Fibroblast of skin of back (primary cell): ENCODE measurements at places on chromosomes 11 and 22.

- peak; percentile 9 for DNase-seq
These were observed 31.2 kb upstream of the C11orf87 start for GRCh38 chr11:109390752-109391151.

DNA sequence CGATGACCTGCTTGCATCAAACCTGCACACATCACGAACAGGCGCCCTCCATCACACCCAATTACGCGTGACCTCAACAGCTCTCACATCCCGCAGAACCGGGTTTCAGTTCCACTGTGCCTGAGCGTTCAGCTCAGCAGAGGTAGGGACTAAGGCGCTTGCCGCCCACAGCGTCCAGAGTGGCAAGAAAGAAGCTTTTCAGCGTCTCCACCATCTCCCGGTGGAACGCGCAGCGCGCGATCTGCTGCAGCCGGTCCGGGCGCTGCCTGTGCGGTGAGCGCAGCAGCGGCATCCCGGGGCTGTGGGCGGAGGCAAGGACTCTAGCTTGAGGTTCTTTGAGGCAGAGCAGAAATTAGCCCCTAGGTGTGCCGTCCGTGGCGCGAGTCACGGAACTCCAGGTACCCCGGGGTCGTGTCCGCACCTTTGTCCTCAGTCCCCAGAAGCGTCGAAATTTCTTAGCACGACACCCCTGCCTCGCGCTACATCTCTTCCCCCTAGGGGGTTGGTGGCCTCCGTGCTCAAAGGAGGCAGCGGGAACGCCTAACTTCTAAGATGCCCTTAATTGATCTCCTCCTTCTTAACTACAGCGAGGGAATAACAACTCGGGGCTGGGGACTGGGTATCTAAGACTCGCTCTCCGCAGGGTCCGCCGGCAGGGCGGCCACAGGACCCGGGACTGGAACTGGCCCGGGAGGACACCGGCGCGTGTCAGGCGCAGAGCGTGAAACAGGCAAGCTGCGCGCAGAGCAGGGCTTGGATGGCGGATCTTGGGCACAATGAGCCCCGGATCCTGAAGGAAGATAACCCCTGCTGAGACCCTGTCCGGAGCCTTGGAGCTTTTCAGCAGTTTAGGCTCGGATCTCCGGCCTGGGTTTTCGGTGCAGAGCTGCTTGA is 1.7 kb upstream of the CALCA start:
- DNase-seq: no peak

DNA sequence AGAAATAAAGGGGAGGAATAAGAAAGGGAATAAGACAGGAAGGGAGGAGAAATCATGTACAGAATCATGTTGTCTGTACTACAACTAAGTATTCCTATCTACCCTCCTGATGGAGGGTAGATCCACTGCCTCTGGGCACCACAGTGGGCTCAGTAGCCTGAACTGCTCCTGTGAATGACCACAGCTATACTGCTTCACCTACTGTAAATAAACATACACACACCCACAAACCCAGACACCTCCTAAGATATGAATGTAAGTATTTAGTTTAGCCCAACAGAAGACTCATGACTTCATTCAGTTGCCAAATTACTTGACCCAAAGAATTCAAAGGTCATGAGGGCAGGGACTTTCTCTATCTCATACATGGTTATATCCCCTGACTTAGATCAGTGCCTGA is 177.3 kb upstream of the C11orf58 start:
- no peak for DNase-seq

DNA sequence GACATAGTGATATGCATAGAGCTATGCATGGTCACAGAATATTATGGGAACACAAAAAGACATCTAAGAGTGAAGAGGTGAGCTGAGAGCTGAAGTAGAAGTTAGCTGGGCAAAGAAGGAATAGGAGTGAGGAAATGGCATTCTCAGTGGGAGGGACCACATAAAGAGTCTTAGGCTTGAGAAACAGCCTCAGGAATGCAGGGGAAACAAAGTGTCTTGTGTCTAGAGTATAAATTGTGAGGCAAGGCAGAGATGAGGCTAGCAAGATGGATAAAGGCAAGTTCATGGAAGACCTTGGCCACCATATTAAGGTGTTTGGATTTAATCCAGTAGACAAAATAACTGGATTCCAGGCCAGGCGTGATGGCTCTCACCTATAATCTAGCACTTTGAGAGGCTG is 40.6 kb upstream of the CRTAM start:
- no peak for DNase-seq

DNA sequence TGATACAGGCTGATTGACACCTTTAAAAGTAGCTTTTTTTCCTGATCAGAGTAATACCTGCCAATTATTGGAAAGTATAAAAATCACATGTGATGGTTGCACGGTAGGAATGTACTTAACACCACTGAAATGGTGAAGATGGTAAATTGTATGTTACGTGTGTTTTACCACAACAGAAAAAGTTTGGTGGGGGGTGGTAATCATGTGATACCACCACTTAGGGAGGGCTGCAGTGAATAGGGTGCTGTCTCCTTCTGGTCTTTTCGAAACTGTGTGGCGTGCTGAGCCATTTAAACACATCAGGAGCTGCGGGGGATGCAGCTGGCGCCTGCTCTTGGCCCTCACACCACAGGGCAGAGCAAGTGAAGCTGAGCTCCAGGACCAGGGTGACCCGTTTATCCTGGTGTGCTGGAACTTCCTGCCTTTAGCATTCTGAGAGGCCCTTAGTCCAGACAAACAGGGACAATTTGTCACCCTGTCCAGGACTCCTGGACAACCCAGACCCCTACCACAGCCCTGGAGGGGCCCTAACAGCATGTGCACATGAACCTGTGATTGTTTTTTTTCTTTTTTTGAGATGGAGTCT is 2.6 kb downstream of the SYNGR1 start:
- no peak for DNase-seq

DNA sequence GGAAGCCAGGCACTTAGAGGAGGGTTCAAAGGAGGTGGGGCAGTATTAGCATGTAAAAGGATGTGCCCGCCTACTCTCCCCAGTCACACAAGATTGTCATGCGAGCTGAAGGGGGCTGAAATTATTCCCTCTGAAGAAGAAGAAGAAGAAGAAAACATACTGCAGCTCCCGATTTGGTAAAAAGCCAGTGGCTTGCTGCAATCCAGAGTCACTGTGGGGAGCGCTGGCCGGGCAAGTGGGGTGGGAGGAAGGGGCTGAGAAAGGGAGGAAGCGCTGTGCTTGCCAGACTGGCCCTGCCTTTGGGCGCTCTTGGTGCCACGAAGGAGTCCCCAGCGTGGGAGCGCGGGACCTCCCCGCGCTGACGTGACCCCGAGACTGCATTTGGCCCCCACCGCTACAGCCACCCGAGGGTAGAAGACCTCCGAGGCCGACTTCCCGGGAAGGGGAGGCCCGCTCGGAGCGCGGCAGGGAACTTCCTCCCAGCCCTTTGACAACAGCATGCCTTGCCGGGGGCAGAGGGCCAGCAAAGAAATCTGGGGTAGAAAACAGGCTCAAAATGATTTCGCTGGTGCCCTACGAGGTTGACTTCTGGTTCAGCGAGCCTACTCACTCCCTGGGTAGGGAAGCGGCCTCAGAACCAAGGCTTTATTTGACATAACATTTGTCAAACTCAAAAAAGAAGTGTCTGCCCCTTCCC is 906.3 kb downstream of the DLG2 start:
- DNase-seq: peak; percentile 13

- no peak for DNase-seq
These were observed 241.9 kb upstream of the CTSC start for GRCh38 chr11:88579466-88579865.

- DNase-seq: no peak
These were observed 48.3 kb upstream of the PHOX2A start for GRCh38 chr11:72292106-72292785.

- DNase-seq: no peak
These were observed 208.4 kb downstream of the NXPE2 start for GRCh38 chr11:114886644-114887265.

- DNase-seq: no peak
These were observed 16.3 kb upstream of the CCT8L2 start for GRCh38 chr22:16608931-16609330.

DNA sequence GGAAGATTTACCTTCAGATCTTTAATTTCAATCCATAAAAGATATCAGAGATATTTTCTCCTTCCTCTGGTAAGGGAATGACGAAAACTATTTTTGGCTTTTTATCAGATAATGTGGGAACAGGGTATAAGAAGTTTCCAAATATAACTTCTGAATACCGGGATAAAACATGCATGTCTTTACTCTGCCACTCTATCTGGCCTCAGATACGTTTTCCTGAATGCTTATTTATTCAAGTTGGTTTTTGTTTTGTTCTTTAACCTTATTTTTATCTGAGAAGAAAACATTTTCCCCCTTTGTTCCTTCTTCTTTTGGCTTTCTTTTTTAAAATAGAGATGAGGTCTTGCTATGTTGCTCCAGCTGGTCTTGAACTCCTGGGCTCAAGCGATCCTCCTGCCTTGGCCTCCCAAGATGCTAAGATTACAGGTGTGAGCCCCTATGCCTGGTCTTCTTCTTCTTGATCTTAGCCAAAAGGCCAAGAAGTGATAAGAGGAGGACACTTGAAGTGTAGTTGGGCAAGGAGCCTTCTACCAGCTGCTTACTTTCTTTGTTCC is 1.5 kb downstream of the SERPIND1 start:
- no peak for DNase-seq

DNA sequence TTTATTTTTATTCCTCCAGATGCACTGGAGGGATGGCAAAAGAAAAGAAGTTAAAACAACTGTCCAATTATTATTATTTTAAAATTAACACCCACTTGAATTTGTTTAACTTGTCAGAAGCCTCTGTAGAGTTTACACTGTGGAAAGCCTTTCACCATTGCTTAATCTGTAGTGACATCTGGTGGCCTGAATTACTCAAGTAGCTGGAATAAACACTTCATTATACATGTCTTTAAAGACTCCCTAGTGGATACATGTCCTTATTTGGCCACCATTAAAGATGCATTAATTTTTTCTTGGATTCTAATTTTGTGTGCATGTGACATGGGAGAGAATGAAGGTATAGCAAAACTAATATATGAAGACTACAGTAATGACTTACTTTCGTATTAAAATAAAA is 1496.5 kb downstream of the FAM181B start:
- peak; percentile 48 for DNase-seq

- no peak for DNase-seq
These were observed 39.5 kb upstream of the GCAT start for GRCh38 chr22:37768273-37768672.

GRCh38 chr22:39928536-39929520 is 27.9 kb downstream of the GRAP2 start:
- DNase-seq: no peak

- DNase-seq: peak; percentile 99
These were observed 33.2 kb upstream of the CCDC89 start for GRCh38 chr11:85718991-85719807.

- peak; percentile 50 for DNase-seq
These were observed 52.0 kb upstream of the MMP13 start for GRCh38 chr11:103007521-103007920.

DNA sequence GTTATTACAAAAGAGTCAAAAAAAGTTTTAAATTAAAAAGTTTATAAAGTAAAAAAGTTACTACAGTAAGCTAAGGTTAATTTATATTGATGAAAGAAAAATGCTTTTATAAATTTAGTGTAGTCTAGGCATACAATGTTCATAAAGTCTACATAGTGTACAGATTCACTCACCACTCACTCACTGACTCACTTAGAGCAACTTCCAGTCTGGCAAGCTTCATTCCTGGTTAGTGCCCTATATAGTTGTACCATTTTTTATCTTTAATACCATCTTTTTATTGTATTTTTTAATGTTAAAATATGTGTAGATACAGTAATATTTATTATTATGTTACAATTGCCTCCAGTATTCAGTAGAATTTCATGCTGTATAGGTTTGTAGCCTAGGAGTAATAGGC is 2.6 kb upstream of the MMP10 start:
- DNase-seq: no peak

DNA sequence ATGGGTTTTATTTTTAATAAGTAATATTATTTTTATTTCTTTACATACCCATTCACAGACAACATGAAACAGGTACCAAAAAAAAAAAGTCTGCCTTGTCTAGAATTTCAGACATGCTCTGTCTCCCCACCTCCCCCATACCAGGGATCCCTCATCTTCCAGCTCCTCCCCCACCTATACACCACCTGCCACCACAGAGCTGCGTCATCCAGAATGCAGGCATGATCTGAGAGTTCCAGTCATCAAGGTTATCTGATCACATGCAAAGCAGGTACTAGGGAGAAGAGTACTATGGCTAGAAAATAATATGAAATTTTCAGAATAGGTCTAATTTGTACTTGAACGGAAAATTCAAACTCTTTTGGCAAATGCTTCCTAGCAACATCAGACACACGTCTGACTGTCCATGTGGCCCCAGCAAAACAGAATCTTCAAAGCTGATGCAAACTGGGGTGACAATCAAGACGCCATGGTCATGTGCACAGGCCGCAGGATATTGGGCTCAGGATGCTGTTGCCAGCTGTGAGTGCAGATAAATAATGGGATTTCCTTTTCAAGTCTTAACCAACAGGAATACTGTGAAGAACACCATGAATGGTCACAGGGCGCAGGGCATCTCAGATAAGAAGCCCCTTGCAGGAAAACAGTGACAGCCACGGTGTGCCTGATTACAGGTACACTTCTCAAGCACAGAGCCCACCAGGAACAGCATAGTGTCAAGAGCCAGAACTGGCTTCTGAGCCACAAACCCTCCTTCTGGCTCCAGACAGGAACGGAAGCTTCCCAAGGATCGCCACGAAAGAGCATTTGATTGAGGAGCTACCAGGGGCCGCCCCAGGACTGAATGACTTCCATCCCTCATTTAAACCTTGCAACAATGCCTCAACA is 169.5 kb downstream of the EFCAB6 start:
- DNase-seq: no peak

DNA sequence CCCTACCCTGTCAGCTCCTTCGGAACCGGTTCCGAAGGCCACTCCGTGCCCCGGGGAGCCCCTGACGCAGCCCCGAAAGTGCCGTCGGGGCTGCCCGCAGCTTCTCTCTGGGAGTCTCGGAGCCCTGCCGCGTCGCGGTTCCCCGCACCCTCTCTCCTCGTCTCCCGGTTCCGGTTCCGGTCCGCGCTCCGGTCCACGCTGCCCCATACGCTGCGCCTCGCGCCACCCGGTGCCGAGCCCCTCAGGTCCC is 618 bp downstream of the MTA2 start:
- no peak for DNase-seq

- peak; percentile 33 for DNase-seq
These were observed 22.7 kb upstream of the P2RY2 start for GRCh38 chr11:73195191-73196007.

- DNase-seq: no peak
These were observed 2.7 kb upstream of the TMPRSS4 start for GRCh38 chr11:118074091-118074685.

GRCh38 chr11:48880021-48880441 is 103.7 kb downstream of the TRIM51G start:
- no peak for DNase-seq

DNA sequence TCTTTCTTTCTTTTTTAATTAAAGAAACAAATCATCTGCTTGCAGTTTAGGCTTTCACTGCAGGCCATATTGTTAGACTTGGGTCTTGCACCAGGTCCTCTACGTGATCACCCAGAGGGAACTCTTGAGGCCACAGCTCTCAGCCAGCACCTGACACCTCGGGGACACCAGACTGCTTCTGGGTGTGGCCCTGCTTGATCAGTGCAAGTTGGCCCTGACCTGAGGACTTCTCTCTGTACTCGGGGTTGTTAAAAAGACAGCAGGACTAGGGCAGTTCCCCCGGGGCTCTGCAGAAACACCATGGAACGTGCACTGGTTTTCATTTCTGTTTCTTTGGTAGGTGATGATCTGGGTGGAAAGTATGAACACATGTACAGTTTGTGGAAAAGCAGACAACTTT is 51.2 kb upstream of the MYO18B start:
- no peak for DNase-seq
